ENCODE measurements at places on chromosomes 2 and 18. TPM values are rescaled to one million over a fixed set of nuclear protein-coding genes. Genes with fewer than 3 reads are reported as not detected.

HSBP1L1 gene
- 9.4 TPM for total RNA-seq

SLC30A3 gene
- 4.8 TPM for total RNA-seq

THUMPD2 gene
- 8.7 TPM for total RNA-seq

FAM237A gene
- not detected for total RNA-seq

PARD3B gene
- 12.5 TPM for total RNA-seq

SERPINB13 gene
- total RNA-seq, result not detected

STARD6 gene
- total RNA-seq, result not detected

C2orf15 gene
- total RNA-seq, result 0.26 TPM

COL4A3 gene
- total RNA-seq, result 6.1 TPM

SLC4A3 gene
- total RNA-seq, result 261 TPM

ABCG8 gene
- total RNA-seq, result not detected

FAM98A gene
- 69.5 TPM for total RNA-seq

UGT1A8 gene
- total RNA-seq, result not detected

TCF7L1 gene
- total RNA-seq, result 17.1 TPM

CHCHD5 gene
- total RNA-seq, result 21.7 TPM

GPR45 gene
- total RNA-seq, result not detected

FBXO41 gene
- 2.0 TPM for total RNA-seq

MARS2 gene
- 6.0 TPM for total RNA-seq

SLC38A11 gene
- 0.71 TPM for total RNA-seq

AFTPH gene
- total RNA-seq, result 12.1 TPM

FAP gene
- total RNA-seq, result 1.4 TPM

SLC5A7 gene
- 0.08 TPM for total RNA-seq

DNAJC5G gene
- total RNA-seq, result 0.41 TPM

EMILIN1 gene
- 41.1 TPM for total RNA-seq

SERPINB4 gene
- total RNA-seq, result not detected

MXD1 gene
- total RNA-seq, result 6.2 TPM

INSIG2 gene
- 15.9 TPM for total RNA-seq

STON1 gene
- 19.1 TPM for total RNA-seq

POLR1B gene
- total RNA-seq, result 9.4 TPM

FKBP1B gene
- total RNA-seq, result 5.3 TPM

ALLC gene
- 0.26 TPM for total RNA-seq

SLC9A2 gene
- 0.03 TPM for total RNA-seq

DCTN1 gene
- 106 TPM for total RNA-seq

MROH2A gene
- not detected for total RNA-seq

C2orf66 gene
- 0.18 TPM for total RNA-seq

ANKRD30BL gene
- not detected for total RNA-seq

NYAP2 gene
- not detected for total RNA-seq

ANKRD30B gene
- total RNA-seq, result not detected

DQX1 gene
- not detected for total RNA-seq

TWIST2 gene
- 7.6 TPM for total RNA-seq

PAX8 gene
- total RNA-seq, result 0.13 TPM

GALNT5 gene
- total RNA-seq, result 0.59 TPM

KCNK3 gene
- total RNA-seq, result 35.4 TPM

TXNDC9 gene
- total RNA-seq, result 16.4 TPM

MLPH gene
- total RNA-seq, result 121 TPM

ALPI gene
- not detected for total RNA-seq

PPP1R1C gene
- total RNA-seq, result 5.5 TPM

C2orf72 gene
- total RNA-seq, result not detected

ABHD1 gene
- total RNA-seq, result 3.2 TPM

IMMT gene
- total RNA-seq, result 188 TPM

REG3A gene
- total RNA-seq, result not detected

NCKAP5 gene
- 6.2 TPM for total RNA-seq

METAP1D gene
- total RNA-seq, result 5.4 TPM
